ENCODE measurements at places on chromosomes 5 and 9.

- no peak for DNase-seq
These were observed 94.4 kb downstream of the TMEM215 start for GRCh38 chr9:32877639-32878217.

- no peak for DNase-seq
These were observed 162.2 kb downstream of the OXCT1 start for GRCh38 chr5:41707853-41708603.

DNA sequence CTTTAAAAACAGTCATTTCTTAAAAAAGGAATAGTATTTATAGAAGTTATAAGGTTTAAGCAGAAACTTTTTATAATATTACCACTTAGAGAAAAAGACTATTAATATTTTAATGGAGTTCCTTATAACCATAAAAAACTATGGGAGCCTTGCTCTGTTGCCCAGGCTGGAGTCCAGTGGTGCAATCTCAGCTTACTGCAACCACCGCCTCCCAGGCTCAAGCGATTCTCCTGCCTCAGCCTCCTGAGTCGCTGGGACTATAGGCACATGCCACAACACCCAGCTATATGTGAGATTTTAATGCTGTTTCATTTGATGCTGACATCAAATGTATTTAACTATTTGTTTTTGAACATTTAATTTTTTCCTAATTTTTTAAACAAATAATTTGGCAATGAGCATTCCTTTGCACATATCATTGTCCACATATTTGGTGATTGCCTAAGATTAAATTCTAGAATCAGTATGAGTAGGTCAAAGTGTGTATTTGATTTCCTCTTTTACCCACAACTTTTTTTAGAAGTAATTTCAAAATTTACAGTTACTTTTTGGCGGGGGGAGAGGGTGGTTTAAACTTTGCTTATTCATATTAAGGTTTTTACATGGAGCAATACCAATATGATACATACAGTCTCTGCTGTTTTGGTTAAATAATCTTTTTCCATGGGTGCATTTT, 235.5 kb downstream of the ARHGEF28 start:
- DNase-seq: no peak

- no peak for DNase-seq
These were observed 57.2 kb downstream of the ITGA1 start for GRCh38 chr5:52844885-52845284.

GRCh38 chr5:180070756-180071530, 616 bp downstream of the RNF130 start:
- no peak for DNase-seq

DNA sequence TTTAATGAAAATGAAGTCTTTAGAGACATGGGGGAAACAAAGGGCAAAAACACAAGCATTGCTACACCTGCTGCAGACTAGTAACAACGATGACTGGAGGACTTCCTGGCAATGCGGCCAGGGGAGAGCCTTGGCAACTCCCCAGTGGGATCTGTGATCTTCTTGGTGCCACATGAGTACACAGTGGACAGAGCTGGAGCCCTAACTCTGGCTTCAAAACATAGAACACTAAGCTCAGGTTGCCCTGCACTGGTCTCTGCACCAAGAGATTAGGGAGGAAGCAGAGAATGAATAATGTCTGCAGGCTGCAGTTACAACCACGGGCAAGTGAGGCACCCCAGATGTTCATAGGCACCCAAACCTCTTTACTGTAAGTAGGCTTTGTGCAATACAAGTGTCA, 91.1 kb downstream of the MRPS27 start:
- no peak for DNase-seq

GRCh38 chr9:106697390-106697749, 165.6 kb upstream of the ZNF462 start:
- no peak for DNase-seq

DNA sequence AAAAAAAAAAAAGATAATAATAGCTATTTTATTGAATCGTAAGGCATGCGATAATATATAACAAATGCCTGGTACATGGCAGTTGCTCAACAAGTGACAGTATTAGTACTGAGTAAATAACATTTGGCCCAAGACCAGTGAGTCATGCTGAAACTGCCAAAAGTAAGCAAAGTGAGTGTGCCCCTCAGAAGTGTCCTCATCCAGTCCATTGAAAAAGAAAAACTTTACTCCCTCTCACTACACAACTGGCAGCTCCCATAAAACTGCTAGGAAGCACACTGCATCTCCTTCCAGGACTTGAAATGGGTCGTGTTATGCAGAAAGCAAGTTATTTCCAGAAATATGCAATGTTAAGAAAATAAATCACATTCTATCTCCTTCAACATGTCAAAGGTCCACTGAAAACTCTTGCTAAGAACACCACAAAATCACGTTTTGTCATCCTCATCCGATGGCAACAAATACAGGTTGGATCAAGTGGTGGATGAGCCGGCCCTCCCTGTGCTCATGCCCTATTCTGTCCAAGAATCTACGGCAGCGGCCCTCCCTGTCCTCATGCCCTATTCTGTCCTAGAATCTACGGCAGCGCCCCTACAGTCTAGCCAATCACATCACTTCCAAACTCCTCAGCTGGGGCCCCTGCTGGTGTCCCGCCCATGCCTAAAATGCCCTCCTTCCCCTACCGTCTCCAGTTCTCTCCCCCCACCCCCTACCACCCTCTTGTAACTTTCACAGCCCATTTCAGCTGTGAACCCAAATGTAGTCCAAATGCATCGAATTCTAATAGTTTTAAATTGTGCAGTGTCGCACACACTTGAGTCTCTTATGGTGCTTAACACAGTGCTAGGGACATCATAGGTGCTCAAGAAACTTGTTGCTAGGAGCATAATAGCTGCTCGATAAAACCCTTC, 12.5 kb downstream of the PTCH1 start:
- DNase-seq: no peak

- no peak for DNase-seq
These were observed 13.3 kb upstream of the TRPM6 start for GRCh38 chr9:74901001-74901400.

GRCh38 chr9:826500-827280, 14.8 kb upstream of the DMRT1 start:
- DNase-seq: no peak

DNA sequence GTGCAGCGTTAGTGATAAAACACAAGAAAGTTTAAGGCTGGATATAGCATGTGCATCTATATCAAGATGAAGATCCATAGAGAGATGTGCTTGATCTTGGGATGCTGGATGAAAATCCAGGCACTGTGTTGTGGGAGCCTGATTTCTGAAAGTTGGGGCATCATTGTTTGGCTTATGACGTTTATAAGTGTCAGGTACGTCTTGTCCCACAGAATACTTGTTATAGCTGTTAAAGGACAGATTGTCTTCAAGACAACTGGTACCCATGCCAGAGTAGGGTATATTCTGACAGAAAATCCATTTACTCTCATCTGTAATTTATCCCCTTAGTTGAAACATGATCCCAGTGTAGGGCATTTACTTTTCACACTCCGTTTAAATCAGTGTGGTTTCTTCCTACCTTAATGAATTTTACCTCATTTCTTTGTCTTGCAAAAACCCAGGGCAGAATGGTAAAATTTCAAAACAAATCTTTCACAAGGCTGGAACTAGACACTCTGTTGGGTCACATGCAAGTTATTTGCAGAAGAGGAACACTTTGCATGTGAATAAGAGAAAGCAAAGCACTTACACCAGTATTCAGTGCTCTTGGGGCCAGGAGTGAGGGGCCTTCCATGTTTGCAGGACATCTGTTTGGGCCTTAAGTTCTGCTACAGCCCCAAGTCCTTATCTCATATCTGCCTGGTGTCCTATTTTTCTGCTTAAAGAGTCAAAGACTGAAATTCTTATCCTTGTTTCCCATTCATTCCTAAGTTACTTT, 73.3 kb downstream of the GHR start:
- DNase-seq: no peak

DNA sequence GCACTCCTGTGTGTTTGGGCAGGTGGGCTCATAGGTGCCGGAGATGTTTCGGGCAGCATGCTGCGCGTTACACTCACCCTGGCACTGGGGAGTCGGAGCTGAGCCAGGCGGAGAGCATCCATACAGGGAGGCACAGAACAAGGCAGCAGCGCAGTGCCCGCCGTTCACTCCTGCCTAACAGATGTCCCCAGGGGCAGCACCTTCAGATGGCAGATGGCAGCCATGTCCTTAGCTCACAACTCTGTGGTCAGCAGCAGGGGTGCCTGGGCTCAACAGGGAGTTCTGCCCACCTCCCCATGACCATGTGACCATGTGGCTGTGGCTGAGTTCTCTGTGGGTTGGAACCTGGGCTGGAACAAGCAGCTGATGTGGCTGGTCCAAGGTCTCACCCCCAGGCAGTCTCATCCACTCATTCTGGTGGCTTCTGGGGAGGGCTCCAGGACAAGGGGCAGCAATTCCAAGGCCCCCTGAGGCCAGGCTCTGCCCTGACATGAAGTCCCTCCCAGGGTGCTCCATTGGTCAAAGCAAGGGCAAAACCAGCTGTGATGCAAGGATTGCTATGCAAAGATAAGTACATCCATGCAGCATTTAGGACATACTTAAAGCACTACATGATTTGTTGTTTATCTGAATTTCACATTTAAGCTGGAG, 64.2 kb downstream of the MRPL36 start:
- DNase-seq: no peak

- DNase-seq: no peak
These were observed 3.8 kb upstream of the PDLIM4 start for GRCh38 chr5:132253452-132254320.

DNA sequence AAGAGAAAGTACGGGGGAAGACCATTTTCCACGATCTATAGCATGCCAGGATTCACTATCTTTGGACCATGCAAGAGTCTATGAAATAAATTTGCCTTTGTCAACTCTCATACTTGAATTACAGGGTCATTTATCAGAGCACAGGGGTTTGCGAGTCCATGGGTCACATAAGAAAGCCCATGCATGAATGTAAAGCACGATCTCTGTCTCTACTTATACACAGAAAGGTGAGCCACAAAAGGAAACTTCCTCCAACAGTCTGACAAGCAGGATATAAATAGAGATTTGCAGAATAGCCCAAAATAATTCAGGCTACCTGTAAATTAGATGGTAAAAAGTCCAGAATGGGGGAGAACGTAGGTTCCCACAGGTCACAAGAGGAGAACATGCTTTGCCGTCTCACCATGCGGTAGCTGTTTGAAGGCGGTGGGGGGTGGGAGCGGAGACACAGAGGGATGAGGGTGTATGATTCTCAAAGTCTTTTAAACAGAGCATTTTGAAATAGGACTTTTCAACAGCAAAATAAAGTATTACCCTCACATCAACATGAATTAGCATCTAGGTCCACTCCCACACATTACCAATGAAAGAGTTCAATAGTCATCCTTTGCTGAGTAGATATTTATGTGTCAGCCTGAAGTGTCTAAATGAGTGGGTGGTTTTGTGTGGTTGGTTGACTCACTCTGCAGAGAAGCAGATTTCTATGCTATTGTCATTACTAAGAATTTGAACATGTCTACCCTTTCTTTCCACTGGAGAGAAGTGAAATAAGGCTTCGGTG, 279.7 kb downstream of the EBF1 start:
- DNase-seq: no peak

All from urinary bladder (tissue), 4 donors.